MM.1S (cell line): ENCODE measurements at places on chromosomes 6 and 20.

- DNase-seq, result no peak
Observed at GRCh38 chr20:2197166-2197565, 95.5 kb downstream of the STK35 start.

GRCh38 chr6:18186033-18186432 is 30.8 kb downstream of the KDM1B start:
- no peak for DNase-seq

DNA sequence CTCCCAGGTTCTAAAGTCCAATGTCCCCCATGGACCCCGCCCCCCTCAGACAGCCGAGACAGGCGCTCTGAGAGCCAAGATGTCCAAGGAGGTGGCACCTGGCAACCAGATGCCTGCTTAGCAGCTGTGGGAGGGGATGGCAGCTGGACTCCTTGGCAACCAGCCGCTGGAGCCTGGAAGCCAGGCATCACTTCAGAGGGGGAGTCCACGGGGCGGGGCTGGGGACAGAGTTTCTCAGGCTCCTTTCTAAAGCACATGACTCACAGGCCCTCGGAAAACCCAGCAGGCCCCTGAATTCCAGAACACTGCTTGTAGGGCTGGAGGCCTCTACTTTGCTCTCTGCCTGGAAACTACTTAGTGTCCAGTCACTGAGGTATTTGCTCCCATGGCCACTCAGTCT is 51.5 kb downstream of the PREX1 start:
- no peak for DNase-seq

- no peak for DNase-seq
Observed at GRCh38 chr6:45599053-45599452, 221.3 kb upstream of the SUPT3H start.

GRCh38 chr6:146892283-146892612 is 293.5 kb downstream of the ADGB start:
- no peak for DNase-seq

- no peak for DNase-seq
Observed at GRCh38 chr6:128062882-128063603, 162.2 kb upstream of the THEMIS start.

DNA sequence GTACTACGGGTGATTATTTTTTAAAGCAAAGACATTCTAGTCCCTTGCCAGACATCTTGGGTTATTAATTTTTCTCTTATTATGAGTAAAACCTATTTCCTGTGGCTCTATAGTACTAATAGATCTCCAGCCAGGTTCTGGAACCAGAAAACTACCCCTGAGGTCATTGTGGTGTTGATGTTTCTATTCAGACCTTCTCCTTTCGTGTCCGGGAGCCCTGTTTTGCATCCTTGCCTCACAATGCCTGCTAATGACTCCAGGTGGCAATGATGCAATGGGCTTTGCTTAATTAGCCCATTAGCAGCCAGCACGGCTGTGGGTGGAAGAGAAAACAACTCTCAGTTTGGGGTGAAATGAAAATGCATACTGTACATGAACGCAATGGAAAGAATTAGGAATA is 62.9 kb upstream of the ARG1 start:
- DNase-seq, result peak; percentile 81

GRCh38 chr20:2825761-2826160 is 9.6 kb downstream of the TMEM239 start:
- no peak for DNase-seq

DNA sequence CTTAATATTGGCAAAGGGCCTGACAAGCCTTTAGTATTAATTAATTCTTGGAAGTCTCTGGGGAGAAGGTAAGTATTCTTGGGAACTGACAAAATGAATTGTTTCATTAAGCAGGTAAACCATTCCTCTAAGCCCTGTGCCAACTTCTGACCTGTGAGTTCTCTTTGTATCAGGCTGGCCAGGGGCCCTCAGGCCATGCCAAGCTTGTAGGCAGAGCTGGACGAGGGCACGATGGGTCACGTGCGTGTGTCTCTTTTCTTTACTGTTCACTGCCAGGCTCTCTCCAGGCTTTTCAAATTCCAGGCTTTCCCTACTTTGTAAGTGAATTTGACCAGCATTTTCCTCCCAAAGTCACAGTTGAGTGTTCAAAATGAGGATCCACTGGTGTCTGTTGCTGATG is 112.4 kb downstream of the NRN1 start:
- DNase-seq, result no peak

DNA sequence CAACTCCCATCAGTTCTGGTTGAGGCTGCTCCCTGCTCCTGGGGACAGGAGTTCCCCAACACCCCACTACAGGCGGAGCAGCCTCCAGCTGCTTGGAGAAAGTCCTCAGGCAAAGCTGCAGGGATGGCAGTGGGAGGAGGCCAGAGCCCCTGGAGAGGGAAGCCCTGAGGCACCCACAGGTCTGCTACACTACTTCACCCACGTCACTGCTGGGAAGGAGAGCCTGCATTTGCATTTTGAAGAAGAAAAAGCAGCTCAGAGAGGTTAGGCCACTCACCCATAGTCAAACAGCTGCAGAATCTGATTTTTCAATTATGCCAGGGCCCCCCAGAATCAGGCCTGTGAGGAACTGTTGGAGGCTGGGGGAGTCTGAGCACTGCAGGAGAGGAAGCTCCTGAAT is 17.2 kb downstream of the BFSP1 start:
- DNase-seq, result no peak

DNA sequence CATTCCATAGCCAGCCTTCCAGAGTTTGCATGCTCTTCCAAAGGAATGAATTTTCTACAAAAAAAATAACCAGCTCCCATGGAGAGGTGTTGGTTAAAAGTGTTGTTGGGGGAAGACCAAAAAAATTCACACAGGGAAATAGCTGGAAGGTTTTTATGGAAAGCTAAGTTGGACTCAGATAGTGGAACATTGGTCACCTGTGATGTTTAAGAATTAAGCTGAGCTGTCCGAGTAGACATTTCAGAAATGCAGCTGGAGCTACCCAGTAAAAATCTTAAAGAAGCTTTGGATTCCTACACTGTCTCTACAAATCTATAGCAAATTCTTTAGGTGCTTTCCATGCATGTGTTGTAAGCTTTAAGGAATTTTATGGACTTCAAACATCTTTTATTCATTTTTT is 155.5 kb downstream of the THBS2 start:
- no peak for DNase-seq

GRCh38 chr6:149147195-149147594 is 170.3 kb upstream of the TAB2 start:
- DNase-seq, result no peak

GRCh38 chr6:17193106-17193775 is 87.9 kb upstream of the RBM24 start:
- no peak for DNase-seq

DNA sequence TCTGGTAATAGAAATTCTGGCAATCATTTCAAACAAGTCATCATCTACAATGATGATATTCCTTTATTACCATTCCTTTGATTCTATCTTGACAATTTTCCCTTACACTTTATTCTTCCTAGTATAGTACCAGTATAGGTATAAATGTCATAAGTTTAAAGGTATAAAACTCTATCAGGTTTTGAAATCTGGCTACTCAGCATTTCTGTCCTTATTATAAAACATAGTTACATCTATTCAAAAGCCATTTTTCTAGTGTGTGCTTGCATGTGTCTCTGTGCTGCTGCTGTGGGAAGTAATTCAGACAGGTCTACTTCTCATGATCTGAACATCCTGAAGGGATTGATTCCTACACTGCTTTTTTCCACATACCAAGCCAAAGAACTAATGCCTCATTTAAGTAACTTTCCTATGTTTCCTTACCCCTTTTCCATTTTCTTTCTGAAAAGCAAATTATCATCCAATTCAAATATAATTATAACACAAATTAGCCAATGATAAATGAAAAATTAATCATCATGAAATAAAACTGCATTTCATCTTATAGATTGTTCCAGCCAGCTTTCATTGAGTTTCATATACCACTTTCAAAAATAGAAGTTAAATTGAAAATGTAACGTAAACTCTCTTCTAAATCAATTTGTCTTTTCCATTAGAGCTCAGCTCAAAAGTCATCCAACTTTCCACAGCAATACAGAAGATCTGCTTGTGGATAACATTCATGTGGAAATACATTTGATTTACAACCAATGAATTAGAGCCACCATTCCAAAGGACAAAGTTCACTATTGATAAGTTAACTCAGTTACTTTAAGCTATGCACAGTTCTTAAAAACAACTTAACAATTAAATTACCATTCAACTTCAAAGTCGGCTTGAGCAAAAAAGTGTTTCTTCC is 35.9 kb downstream of the COL12A1 start:
- no peak for DNase-seq

GRCh38 chr6:159692303-159693127 is 526 bp downstream of the SOD2 start:
- peak; percentile 28 for DNase-seq

- no peak for DNase-seq
Observed at GRCh38 chr6:7270320-7271204, 42.4 kb downstream of the SSR1 start.

- no peak for DNase-seq
Observed at GRCh38 chr6:69494595-69494994, 302.2 kb downstream of the LMBRD1 start.

DNA sequence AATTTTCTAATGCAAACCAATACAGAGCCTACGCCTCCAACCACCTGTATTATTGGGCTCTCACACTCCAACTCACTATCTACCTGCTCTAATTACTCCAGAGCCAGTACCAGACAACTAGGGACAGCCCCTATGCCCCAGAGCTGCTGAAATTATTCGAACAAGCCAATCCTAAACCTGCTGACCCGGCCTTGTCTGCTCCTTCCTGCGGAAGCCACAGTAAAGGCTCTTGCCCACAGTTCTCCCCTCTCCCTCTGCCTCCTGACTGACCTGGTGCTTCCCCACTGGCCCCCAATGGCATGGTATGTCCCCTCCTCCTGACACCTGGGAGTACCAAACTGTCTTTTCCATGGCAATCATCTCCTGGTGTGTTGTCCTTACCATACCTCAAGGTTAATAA is 4.1 kb upstream of the TOX2 start:
- DNase-seq, result peak; percentile 76

- no peak for DNase-seq
Observed at GRCh38 chr6:149170564-149171452, 146.7 kb upstream of the TAB2 start.

GRCh38 chr6:18309046-18309445 is 44.7 kb upstream of the DEK start:
- no peak for DNase-seq

DNA sequence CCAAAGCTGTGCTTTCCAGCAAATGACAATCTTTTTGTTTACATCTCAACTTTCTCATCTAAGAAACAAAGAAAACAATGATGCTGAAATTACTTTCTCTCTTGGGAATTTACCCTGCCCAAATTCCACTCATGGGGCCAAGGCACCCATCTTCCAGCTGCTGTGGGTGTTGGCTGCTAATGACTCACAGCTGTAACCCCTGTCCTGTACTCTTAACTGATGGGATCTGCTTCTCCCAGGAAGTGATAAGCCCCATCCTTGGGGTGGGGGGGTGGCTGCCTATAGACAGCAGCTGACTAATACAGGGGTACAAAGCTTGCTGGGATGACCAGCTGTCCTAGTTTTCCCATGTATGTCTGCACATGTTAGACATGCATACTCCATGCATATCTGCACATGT is 938.6 kb downstream of the C6orf118 start:
- DNase-seq, result no peak

- no peak for DNase-seq
Observed at GRCh38 chr6:2799936-2800527, 34.8 kb downstream of the WRNIP1 start.

DNA sequence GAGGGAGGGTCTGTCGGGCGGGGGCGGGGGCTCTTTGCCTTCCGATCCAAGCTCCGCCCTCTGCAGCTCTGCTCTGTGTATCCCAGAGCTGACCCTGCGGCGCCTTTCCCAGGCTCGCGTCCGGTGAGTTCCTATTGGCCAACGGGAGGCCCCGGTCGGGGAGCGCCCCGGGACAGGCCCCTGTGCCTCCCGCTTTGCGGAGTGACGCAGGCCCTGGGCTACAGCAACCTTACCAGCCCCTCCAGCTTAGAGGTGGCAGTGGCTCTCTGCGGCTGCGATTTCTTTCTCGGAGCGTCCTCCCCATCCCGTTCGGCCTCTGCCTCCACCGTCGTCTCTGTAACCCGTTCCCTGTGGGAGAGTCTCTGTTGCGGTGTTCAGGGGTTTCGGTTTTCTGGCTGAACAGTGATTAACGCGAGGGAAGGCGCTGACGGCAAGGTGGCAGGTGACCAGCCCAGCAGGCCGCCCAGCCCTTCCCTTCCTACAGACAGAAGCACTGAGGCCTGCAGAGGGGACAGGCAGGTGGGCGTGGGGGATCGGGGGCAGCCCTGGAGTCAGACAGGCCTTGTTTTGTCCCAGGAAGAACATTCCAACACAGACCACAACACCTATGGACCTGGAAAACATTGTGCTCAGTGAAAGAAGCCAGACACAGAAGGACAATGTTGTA is 18.1 kb upstream of the CEBPB start:
- no peak for DNase-seq

DNA sequence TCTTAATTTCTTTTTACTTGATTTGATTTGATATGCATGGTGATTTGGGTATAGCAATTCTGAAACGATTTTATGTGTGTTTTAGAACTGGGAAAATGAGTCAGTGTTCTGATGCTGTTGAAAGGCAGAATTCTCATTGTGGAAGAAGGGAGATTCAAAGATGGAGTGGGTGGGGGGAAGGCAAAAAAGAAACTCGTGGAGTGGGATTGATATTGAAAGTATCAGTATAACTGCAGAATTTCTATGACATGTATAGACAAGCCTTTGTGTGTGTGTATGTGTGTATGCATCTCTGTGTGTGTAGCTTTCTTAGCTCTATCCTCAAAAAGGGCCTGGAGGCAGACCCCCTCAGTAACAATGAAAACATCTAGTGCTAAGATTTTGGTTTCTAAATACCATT is 184.3 kb upstream of the OLIG3 start:
- no peak for DNase-seq

- DNase-seq, result no peak
Observed at GRCh38 chr6:151434369-151434768, 17.6 kb downstream of the RMND1 start.

GRCh38 chr20:22159276-22159675 is 425.1 kb downstream of the FOXA2 start:
- DNase-seq, result no peak
